Suprapubic skin (tissue), 4 donors: ENCODE measurements at places on chromosomes 11 and 22. TPM values are rescaled to one million over a fixed set of nuclear protein-coding genes. Genes with fewer than 3 reads are reported as not detected.
A peak's percentile ranks its signal among the peaks of the same experiment; 100 is the strongest.

The MYO7A gene
- total RNA-seq, result 0.34 TPM

The SYT8 gene
- total RNA-seq, result 179 TPM

GRCh38 chr11:77080643-77081210 is 14.0 kb downstream of the CAPN5 start:
- DNase-seq, result no peak

- peak; percentile 84 for DNase-seq
Observed at GRCh38 chr11:9573775-9574621, 528 bp downstream of the WEE1 start.

DNA sequence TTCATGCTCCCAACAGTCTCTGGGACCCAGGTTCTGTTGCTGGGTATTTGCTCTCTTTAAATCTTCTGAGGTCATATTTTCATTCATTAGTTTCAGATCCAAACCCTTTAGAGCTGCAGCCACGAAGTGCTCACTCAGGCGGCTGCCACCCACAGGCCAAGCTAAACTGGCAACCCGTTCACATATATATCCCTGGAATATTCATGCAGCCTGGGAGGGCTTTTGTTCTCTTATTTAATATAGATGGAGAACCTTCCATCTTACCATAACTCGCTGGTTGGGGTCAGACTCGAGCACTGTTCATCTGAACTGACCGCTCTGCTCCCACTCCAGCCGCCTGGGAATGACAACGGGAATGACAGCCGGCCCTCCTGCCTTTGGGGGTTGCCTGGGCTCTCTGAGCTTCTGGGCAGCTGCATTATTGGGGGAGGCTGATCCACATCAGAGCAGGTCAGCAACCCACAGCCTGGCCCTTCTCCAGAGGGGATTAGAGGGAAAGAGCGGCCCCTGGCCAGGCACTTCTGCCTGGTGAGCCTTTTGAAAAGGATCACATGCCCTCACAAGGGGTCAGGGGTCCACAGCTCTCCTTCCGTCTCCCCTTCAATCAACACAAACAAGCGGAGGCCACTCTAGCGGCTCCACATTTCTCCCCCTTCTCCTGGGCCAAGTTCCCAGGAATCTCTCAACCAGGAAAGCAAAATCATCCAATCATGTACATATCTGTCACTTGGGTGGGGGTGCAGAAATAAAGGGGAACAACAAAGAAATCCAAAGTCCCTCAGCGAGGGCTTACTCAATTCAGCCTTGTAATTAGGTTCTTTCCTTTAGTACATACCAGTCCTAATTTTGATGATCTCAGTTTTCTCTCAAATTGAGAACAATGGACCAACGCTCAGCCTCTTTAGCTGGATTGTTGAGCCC is 11.8 kb downstream of the TMEM184B start:
- no peak for DNase-seq

GRCh38 chr11:115408036-115408921 is 95.9 kb downstream of the CADM1 start:
- DNase-seq, result no peak

DNA sequence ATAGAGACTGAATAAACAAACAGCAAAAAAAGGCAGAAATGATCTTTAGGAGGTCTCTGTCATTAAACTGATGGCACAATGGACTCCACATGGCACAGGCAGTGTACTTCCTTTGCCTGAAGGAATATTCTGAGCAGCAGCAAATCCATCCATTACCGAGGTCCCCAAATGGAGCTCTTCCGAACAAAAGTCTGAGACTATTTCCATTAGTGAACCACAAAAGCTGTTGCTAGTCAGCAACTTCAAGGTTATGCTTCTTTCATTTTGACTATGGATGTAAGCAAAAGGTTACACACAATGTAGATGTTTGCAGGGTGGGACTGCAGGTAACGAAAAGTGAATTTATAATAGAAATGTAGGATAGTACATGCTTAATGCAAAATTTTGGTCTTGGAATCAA is 14.5 kb downstream of the NARS2 start:
- DNase-seq, result no peak

- no peak for DNase-seq
Observed at GRCh38 chr11:70049045-70049444, 29.1 kb upstream of the ANO1 start.

The LDHAL6A gene
- total RNA-seq, result not detected

DNA sequence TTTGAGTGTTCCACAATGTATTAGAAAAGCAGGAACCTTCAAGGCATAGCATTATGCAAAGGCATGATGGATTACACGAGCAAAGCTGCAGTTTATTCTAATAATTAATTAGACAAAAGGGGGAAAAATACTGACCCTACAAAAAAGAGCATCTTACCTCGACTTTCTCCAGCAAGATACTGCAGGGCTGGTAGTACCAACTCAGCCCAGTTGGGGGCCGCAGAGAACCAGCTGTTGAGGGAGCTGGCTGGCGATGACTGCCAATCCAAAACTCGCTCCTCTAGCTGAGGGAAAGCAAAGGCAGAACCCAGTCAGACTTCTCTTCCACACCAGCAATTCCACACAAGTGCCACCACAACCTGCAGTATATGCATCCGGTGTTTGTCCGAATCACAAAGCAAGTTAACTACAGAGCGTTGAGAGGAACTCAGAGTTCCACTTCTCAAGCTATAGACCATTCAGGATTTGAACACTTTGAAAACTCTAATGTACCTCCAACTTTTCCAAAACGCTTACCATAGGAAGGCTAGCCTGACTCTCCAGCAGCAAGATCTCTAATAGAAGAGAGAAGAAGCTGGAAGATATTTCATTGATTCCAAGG is 13.7 kb downstream of the NFRKB start:
- DNase-seq, result no peak

DNA sequence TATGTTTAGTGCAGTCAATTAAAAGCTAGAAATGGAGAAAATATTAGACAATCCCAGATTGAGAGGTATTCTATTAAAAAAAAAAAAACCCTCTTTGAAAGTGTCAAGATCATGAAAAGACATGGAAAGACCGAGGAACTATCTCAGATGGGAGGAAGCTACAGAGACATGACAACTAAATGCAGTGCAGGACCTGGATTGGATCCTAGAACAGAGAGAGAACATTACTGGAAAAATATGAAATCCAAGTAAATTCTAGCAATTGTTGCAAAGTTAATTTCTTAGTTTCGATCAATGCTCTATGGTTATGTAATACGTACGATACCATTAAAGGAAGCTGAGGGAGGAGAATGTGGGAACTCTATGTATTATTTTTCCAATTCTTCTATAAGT is 43.2 kb downstream of the SLC1A2 start:
- DNase-seq, result no peak

The OSBP2 gene
- 11.3 TPM for total RNA-seq

GRCh38 chr22:35119494-35119893 is 53.5 kb downstream of the ISX start:
- no peak for DNase-seq

The OR52A1 gene
- not detected for total RNA-seq

- DNase-seq, result no peak
Observed at GRCh38 chr11:106176817-106177216, 99.4 kb downstream of the AASDHPPT start.

The FLRT1 gene
- total RNA-seq, result not detected

DNA sequence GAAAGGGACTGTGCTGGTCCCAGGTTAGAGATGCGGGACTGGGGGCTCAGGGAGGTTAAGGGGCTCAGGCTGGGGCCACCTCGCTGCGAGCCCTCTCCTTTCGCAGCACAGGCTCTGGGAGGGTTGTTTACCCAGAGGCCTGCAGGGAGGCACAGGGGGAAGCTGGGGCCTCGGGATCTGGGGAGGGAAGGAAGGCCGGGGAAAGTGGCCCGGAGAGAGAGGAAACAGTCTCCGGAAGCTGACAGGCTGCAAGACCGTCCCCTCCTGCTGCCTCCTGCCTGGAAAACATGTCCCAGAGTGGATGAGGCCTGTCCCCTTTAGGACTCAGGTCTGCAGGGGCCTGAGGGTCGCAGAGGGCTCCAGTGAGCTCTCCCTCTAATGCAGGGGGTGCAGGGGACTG is 45.4 kb downstream of the MYO7A start:
- no peak for DNase-seq

The TMPRSS13 gene
- total RNA-seq, result 79.6 TPM

The UBQLNL gene
- not detected for total RNA-seq

The OR51B4 gene
- total RNA-seq, result not detected

The SMC1B gene
- total RNA-seq, result not detected

The CARD16 gene
- total RNA-seq, result 1.6 TPM

The SLC25A45 gene
- 4.0 TPM for total RNA-seq

GRCh38 chr11:17559341-17560087 is 12.5 kb downstream of the OTOG start:
- DNase-seq, result no peak

GRCh38 chr11:111795334-111795985 is 29.3 kb upstream of the PPP2R1B start:
- DNase-seq, result no peak

GRCh38 chr22:46798366-46799350 is 36.2 kb downstream of the TBC1D22A start:
- DNase-seq, result peak; percentile 65

- no peak for DNase-seq
Observed at GRCh38 chr11:131739243-131739882, 368.9 kb downstream of the NTM start.

The PGR gene
- total RNA-seq, result 0.64 TPM

DNA sequence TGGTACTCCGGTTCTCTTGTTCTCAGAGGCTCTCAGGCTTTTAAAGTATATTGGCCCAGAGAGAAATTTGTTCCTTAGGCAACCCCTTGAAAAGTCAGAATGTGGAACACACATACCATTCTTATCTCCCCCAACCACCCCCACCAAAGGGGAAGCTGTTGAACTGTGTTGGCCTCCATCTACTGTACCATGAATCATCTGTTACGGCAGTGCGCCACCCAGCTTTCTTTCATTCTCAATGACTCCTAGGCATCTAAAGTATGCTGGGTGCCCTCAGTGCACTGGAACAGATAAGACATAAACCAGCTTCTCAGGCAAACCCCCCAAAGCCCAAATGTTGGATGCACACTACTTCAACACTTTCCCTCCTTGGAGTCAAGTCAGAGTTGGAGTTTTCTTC is 696.2 kb upstream of the TENM4 start:
- no peak for DNase-seq

The OR51M1 gene
- total RNA-seq, result not detected

GRCh38 chr11:130945896-130946295 is 29.6 kb upstream of the SNX19 start:
- DNase-seq, result no peak

The RTN4RL2 gene
- total RNA-seq, result 3.2 TPM

The APOBEC3B gene
- 2.1 TPM for total RNA-seq

- no peak for DNase-seq
Observed at GRCh38 chr11:109821511-109821910, 271.7 kb upstream of the ZC3H12C start.

DNA sequence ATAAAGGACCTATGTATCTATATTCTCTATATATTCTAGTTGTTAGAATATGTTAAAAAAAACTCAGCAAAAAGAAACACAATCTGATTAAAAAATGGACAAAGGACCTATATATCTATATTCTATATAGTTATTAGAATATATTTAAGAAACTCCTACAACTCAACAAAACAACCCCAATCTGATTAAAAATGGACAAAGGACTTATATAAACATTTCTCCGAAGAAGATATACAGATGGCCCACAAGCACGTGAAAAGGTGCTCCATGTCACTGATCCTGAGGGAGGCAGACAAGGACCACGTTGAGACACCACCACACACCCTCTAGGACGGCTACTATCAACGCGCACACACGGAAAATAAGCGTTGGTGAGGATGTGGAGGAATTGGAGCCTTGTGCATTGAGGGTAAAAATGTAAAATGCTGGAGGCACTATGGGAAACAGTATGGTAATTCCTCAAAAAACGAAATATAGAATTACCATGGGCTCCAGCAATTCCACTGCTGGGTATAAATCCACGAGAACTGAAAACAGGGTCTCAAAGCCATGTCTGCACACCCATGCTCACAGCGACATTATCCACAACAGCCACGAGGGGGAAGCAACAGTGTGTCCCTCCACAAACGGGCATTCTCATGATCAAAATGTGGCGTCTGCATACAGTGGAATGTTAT is 22.7 kb downstream of the YPEL1 start:
- DNase-seq, result no peak

GRCh38 chr11:11669233-11669846 is 47.5 kb upstream of the GALNT18 start:
- no peak for DNase-seq

- DNase-seq, result no peak
Observed at GRCh38 chr11:14552089-14552488, 31.9 kb upstream of the PSMA1 start.

The SPTBN2 gene
- 508 TPM for total RNA-seq

The GSTT2B gene
- 13.5 TPM for total RNA-seq

The MOGAT2 gene
- total RNA-seq, result 5.2 TPM

DNA sequence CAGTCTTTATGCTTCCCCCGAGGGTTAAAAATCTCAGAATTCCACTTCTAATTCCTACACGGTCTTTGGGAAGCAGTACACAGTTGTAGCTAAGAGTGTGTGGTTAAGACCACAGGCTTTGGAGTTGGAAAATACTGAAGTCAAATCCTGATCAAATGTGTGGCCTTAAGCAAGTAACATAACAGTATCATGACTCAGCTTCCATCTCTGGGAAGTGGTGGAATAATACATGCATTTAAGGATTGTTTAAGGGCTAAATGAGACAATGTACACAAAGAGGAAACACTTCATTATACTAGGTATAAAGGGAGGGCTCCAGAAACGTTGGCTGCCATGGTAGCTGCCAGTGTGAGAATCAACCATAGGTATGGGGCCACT is 71.5 kb downstream of the FAT3 start:
- no peak for DNase-seq

The HEPHL1 gene
- total RNA-seq, result 0.32 TPM

DNA sequence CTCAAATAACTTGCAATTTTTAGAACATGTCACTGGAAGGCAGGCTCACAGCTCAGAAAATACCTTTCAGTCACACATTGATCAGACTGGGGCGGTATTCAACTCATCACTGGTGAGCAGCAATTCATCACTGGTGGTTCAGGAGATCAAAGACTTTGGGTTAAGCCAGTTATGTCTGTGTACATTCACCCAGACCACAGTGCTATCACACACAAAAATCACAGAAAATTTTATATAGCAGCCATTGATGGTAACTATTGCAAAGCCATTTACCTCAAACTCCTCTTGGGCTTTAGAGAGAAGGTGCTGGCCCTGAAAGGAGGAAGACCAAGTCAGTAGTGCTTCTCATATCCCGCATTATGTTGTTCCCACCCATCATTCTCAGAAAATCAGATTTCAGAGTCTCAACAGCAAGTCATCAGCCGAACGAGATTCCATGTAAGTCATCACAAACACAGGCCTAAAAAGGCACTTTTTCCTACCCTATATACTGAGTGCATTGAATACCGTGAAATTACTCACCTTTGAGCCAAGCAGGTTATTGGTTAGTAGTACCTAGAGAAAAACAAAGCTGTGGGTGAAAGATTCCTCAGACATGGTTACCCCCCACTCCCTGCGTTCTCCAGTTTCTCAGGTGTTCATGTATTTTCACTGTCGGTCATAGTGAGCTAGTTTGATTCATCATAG is 14.0 kb upstream of the WDR74 start:
- no peak for DNase-seq
